ENCODE measurements at places on chromosomes 13 and 19. TPM values are rescaled to one million over a fixed set of nuclear protein-coding genes. Genes with fewer than 3 reads are reported as not detected.

Gene CRX
- total RNA-seq: not detected

Gene TICAM1
- total RNA-seq: 1.9 TPM

Gene CYP2A7
- total RNA-seq: not detected

Gene LRRC25
- under 0.01 TPM for total RNA-seq

Gene OLFM2
- 37.5 TPM for total RNA-seq

Gene MTUS2
- total RNA-seq: 0.28 TPM

Gene MRI1
- 32.4 TPM for total RNA-seq

Gene IRF3
- total RNA-seq: 80.3 TPM

Gene PLIN4
- total RNA-seq: not detected

Gene ZNF729
- under 0.01 TPM for total RNA-seq

Gene GAS6
- 74.4 TPM for total RNA-seq

Gene TINCR
- 0.28 TPM for total RNA-seq

Gene LGALS4
- total RNA-seq: not detected

Gene ADM5
- 0.77 TPM for total RNA-seq

Gene TJP3
- not detected for total RNA-seq

Gene GRIN2D
- total RNA-seq: 0.28 TPM

Gene ACP4
- total RNA-seq: not detected
